ENCODE measurements at places on chromosomes 2 and 18.
A peak's percentile ranks its signal among the peaks of the same experiment; 100 is the strongest.

DNA sequence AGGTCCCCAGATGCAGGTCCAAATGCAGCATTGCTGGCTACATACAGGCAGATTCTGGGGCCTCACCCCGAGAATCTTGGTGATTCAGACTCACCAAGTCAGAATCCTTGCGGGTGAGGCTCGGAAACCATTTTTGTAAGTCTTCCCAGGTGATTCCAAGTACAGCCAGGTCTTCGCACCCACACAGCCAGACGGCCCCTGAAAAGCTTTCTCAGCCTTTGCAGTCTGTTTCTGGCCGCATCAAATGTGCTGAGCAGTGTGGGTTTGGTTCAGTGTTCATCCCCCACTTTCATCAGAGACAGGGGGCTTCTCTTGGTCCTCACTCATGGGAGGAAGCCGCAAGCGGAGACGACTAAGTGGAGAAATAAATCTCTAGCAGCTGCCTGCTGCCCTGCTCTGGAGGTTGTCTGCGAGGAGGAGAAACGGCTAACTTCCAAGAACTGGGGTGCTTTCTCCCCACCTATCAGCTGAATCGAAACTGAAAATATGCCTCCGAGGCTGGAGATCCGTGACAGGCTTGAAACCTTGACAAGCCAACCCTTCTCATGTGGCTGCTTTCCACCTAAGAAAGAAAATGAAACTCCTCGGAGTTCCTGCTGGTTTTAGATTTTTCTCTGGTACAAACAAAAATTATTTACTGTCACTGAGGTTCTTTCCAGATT, 8.9 kb upstream of the TMEM185B start:
- no peak for DNase-seq

GRCh38 chr18:49055754-49056172, 105.0 kb upstream of the SMAD7 start:
- DNase-seq = peak; percentile 91

DNA sequence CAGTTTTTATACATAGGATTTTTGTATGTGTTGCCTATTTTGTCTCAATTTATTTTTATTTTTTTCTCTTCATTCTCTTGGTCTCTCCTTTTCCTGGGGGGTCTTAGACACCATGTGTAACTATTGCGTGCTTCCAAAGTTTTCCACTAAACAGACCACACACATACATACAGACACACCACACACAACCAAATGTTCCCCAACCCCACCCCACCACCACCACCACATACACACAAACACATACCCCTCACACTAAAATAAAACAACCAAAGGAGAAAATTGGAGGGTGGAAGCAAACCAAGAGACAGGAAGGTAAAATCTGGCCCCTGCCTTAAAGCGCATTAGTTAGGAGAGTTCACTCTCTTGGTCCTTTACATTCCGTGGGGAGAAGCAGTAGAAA, 30.0 kb upstream of the ANXA4 start:
- no peak for DNase-seq

DNA sequence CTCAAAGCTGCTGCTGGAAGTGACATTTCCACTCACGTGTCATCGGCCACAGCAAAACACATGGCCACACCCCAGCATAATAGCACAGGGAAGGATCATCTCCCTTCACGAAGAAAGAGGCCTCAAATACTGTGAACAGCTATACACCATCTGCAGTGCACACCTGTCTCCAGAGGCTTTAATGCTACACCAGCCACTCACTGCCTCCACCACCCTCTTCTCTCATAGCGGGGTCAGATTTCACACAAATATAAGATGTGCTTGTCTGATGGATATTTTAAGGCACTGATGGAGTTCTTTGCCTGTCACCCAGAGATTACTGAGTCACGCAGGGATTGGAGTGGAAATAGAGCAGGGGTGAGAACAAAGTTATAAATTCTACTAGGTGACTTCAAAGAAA, 374.0 kb downstream of the ZNF516 start:
- no peak for DNase-seq

DNA sequence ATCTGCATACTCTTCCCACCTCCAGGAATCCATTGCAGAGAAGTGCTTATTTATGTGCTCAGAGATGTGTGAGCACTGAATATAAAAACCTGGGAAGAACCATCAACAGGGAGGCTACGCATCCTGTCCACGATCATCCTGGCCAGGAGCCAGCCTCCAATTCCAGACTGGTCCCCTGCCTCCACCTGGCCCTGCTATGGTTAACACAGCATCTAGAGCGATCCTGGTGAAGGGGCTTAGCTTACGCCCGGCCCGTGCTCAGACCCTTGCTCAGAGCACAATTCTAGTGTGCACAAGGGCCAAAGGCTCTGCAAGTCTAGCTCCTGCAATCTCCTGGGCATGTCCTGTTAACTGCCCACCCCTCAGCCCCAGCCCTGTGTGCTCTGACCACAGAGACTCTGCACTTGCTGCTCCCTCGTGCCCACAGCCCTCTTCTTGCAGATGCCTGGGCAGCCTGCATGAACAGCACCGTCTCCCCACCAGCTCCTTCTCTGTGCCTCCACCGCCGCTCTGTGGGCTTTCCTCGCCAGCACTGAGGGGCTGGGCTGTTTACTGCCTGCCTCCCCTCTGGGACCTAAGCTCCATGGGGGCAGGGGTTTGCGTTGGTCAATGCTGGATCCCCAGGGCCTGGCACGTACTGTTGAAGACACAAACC, 6.5 kb downstream of the PER2 start:
- DNase-seq = no peak

- DNase-seq = no peak
These were observed 2.4 kb upstream of the HOXD12 start for GRCh38 chr2:176096986-176097819.
